ENCODE measurements at places on chromosomes 16 and 17.

DNA sequence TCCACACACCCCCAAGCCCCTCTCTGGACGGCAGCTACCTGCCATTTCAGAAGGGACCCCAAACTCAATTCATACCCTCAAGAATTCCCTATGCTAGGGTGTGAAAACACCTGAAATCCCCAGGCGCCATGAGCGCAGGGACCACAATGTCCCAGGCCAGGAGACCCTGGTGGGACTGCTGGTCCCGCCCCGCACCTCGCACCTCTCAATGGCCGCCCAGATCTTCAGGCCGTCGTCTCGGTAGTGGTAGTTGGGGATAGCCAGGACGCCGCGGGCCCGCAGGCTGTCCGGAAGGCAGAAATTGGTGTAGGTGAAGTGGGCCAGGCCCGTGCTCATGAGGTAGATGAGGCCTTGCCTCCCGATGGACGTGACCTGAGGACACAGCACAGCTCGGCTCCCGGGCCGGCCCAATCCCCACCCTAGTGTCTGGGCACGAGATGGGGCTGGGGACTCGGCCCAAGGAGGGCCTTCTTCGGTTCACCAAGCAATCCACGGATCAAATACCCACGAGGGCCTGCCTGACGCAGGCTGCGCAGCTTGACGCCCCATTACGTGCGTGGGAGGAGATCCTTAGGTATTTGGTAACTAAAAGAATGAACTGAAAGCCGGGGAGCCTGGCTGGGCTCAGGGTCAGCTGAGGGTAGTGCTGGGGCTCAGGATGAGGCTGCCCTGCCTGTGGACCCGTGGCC lies 9.2 kb downstream of the ALOXE3 start:
- DNase-seq: no peak

- peak; percentile 80 for DNase-seq
Measured at GRCh38 chr16:70703041-70703834, 17.4 kb upstream of the MTSS2 start.

GRCh38 chr17:27495460-27495859 lies 39.2 kb downstream of the KSR1 start:
- no peak for DNase-seq

GRCh38 chr16:89620406-89620841 lies 7.0 kb downstream of the DPEP1 start:
- DNase-seq: no peak

DNA sequence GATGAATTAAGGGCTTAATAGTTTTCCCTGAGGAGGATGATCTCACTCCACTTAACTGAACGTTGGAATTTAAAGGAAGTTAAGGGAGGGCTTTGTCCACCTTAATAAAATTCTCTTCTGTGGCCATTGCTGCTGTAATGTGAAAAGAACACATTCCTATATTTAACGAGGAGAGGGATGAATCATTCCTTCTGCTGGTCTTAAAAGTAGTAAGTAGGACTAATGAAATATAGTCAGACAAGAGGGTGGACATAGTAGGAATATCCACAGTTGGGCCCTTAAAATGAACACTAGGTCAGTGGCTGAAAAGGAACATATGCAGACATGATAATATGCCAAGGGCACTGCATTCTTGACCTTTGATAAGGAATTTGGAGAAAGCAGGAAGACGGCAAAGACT lies 405.6 kb downstream of the PMP22 start:
- no peak for DNase-seq

- DNase-seq: no peak
Measured at GRCh38 chr17:50728881-50729765, 9.7 kb downstream of the LUC7L3 start.

DNA sequence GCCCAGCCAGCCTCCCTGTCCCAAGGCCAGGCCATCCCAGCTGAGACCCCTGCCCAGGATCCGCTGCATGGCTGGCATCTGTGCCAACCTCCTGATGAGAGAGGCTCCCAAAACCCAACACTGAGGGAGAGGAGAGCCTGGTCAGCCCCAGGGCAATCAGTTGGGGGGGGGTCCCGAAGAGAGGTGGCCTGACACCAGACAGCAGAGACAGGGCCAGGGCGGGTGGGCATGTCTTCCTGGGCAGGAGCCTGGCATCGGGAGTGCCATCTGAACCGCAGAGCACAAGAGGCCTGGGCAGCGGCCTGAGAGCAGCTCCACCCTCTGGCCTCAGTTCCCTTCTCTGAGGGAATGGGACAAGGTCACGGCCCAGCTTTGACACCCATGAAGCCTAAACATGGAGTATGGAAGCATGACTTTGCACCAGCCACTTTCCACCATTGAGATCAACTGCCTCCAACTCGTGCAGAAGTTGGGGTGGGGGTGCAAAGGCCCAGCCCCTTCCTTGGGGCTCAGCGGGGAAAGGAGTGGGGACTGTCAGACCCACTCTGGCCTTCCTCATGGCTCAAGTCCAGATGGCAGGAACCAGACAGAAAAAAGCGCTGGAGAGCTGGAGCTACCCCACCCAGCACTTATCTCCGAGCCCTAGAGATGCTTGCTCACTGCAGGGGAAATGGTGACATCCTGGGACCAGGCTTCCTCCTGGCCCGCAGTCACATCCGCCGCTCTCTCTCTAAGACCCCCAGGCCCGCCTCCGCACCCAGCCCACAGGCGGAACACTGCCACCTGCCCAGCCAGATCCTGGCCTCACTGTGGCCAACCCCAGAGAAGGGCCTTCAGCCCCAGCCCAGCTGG lies 9.7 kb downstream of the RHBDF2 start:
- no peak for DNase-seq

DNA sequence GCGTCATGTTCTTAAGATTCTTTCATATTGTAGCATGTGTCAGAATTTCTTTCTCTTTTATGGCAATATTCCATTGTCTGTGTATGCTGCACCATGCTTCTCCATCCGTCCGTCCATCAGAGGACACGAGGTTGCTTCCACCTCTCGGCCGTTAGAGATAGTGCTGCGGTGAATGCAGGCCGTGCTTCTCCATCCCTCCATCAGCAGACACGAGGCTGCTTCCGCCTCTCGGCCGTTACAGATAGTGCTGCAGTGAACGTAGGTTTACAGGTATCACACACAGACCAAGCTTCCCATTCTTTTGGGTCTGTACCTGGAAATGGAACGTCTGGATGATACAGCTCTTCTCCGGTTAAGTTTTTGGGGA lies 113.5 kb downstream of the CMIP start:
- DNase-seq: no peak

DNA sequence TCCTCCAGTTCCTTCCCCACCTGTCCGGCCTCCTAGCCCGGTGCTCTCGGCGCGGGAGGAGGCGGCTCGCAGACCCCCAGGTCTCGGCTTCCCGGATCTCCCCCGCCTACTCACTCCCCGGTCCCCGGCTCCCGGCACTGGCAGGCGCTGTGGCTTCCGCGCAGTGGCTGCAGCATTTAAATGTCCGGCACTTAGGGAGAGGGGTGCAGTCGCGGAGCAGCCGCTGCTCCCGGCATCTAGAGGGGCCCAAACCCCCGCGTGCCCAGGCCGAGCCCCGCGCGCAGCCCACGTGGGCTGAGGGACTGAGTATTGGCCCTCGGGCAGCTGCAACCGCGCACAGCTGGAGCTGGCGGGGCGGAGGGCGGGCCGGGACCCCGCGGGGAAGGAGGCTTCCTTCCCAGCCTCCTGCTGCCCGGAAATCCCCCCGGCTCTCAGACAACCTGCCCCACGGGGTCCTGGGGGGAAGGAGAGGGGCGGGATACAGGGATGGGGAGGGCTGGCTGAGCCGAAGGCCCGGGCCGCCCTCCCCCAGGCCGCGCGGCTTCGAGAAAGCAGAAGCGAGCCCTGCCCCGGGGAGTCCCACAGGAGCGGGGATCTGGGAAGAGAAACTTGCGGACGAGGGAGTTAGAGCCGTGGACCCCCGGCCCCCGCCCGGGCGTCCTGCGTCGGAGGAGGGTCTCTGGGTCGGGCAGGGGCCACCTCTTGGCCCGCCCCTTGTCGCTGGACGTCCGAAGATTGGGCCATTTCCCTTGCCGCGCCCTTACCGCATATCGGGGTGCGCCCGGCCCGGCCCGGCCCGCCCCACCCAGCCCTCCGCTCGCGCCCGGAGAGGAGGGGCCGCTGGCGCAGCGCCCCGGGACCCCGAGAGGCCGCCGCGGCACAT lies at the start of gene MMP25:
MMP25 (plus strand) TSS at position 804 of the 883 bp plus-strand sequence. CDS start 357 bp downstream, outside the sequence.
- no peak for DNase-seq

DNA sequence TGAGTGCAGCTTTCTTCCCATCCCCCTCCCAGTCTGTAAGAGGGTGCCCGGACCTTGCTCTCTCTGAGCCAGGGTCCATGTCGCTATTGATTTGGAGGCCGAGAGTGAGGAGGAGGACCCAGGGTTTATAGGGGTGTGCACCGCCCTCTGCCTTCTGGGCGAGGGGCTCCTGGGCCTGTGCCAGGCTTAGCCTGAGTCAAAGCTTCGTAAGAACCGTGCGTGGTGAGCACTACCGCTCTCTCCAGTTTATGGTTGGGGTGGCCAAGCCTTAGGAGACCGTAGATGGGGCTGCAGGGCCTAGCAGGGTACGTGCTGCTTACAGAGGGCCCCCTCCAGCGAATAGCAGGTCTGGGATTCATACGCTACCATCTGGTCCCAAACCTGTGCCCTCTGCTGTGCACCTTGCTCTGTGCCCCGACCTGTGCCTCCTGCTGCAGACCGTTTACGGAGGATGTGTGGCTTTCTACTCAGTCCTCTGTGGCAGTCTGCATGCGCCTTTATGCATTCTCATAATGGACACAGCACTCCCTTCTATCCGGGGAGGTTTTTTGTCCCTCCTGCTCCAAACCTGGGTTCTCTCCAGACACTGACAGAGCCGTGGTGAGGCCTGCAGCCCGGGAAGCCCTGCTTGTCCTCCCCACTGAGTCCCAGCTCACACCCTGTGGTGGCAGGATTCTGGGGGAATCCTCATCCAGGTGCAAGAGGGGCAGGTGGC lies 54.7 kb downstream of the PGS1 start:
- DNase-seq: no peak

GRCh38 chr17:16954521-16954920 lies 17.4 kb downstream of the TNFRSF13B start:
- DNase-seq: no peak

DNA sequence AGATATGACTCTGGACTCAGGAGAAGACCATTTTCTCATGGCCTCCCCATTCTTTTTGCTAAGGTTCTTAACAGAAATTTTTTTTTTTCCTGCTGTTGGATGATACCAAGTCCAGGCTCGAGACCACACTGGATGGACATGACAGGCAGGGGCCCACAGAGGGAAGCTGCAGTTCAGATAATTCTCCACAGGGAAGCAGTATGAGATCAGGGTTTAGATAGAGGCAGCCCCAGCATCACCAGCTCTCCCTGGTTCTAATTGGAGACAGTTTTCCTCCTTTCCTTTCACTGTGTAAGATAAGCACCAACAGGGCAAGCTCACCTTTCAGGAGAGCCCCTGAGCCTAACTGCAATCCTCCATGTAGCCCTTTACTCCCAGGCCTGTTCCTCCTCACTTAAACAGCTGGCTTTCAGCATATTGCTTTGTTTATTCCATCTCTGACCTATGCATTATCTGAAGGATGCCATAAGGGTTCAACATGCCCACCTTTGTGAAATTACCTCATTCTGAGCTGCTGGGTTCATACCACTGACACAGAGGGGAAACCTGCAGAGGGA lies 108.1 kb downstream of the SNX11 start:
- peak; percentile 44 for DNase-seq

- DNase-seq: no peak
Measured at GRCh38 chr17:80573701-80574100, 29.1 kb downstream of the RPTOR start.

DNA sequence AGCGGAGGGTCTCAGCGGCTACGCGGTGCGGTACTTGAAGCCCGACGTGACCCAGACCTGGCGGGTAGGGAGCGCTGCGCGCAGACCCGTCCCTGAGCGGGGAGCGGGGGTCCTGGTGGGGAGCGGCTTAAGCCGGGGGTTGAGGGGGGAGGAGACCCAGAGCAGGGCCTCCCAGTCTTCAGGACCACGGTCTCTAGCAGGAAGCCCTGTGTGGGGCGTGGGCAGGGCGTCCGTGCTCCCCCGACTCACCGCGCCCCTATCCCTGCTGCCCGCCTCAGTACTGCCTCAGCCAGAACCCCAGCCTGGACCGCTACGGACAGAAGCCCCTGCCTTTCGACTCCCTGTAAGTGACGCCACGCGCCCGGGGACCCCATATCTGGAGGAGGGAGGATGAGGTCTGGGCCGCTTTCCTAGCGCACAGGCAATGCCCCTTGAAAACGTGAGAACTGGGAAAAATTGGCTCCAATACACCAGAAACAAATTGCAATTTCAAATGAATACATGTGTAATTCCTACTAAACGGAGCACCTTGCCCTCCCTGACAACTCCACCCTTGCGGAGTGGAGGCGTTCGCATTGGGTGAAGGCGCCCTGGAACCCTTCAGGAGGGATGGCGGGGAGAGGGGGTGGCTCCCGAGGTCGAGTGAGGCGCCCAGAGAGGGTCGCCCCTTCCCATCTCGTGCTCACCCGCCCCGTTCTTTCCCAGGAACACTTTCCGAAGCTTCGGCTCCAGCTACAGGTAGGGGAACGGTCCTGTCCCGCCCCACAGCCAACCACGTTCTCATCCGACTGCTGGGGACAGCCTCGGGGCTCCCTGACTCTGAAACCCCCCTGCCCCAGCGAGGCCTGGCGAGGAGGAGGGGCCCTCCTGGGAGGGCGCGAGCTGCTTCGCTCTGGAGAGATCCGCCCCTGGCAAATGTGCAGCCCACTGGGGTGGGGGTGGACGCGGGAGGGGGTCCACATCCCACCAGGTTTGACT lies 14.6 kb upstream of the CNGB1 start:
- DNase-seq: peak; percentile 50

DNA sequence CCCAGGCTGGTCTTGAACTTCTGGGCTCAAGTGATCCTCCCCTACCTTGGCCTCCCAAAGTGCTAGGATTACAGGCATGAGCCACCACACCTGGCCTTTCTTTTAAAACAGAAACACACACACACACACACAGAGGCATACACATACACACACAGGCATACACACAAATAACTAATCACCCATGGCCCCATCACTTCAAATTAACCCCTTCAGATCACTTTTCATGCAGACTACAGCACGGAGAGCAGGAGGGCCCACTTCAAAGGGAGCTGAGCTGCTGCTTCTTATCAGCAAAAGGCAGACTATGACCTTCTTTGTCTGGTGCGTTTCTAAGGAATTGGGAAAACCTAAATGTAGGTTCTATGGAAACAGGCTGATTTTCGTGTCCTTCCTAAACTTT lies 1.9 kb downstream of the CLCN7 start:
- no peak for DNase-seq

DNA sequence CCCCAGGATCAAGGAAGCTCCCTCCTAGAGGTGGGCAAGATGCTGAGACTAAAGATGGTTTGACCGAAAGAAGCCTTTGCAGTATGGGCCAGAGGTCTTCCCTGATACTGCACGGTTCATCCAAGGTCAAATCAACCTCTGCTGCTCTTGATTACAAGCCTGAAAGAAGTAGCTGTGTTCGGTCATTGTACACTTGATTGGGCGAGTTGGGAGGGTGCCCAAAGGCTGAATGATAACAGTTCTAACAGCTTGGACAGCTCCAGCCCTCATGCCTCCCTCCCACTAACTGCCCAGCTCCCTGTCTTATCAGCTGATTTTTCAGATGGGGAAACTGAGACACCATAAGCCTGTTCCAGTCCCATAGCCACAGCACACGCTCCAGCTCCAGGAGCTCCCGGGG lies 42.8 kb downstream of the ABCC12 start:
- DNase-seq: no peak

- DNase-seq: no peak
Measured at GRCh38 chr17:49121696-49122292, 10.8 kb upstream of the B4GALNT2 start.

- peak; percentile 86 for DNase-seq
Measured at GRCh38 chr17:77374170-77374936, 233.6 kb downstream of the SEC14L1 start.
